NCI-H1694 (cell line): ENCODE measurements at places on chromosomes 6 and 20.

DNA sequence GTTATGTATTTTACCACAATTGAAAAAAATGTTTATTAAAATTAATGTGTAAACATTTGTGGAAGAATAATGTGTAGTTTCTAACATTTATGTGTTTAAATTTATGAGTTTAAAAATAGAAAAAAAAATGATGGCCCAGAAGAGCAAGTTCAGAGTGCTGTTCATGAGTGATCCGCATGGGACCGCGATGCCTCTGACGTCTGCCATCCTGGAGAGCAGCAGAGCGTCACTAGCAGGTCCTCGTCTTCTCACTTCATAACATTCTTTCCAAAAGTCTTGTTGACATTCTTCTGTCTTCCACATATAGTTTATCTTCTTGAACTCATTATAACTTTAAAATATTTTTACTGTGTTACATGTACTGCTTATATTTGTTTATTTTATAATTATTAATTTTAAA is 15.5 kb downstream of the BTNL2 start:
- DNase-seq, result no peak

DNA sequence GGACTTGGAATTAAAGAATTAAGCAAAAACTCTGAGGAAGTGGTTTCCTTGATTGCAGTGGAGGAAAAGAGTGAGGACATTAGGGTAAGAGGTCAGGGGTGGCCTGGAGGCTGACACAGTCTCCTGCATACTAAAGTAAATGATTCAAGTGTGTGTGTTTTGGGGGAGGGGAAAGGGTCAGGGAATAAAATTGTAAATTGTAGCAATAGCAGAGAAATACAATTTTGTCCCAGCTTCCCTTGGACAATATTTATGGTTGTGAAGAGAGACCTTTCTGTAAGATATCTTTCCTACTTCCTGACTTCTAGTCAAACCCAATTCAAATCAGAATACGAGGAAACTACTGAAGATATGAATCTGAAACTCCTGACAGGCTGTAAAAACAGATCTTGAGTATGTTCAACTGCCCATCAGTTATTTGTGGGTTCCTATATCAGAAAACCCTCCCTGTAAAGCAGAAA is 143.4 kb upstream of the HMGN3 start:
- DNase-seq, result no peak

- no peak for DNase-seq
These were observed 304.6 kb upstream of the AGPAT4 start for GRCh38 chr6:161578478-161578877.

GRCh38 chr6:84581494-84582259 is 182.7 kb downstream of the TBX18 start:
- DNase-seq, result no peak
